ENCODE measurements at places on chromosomes 11 and 22. TPM values are rescaled to one million over a fixed set of nuclear protein-coding genes. Genes with fewer than 3 reads are reported as not detected.

KRTAP5-1 gene
- not detected for total RNA-seq

HEPN1 gene
- not detected for total RNA-seq

AQP11 gene
- total RNA-seq = 1.2 TPM

CCDC89 gene
- total RNA-seq = 0.26 TPM

OR2AG1 gene
- total RNA-seq = not detected

OR51B5 gene
- not detected for total RNA-seq

OR5M10 gene
- not detected for total RNA-seq

TREH gene
- 0.21 TPM for total RNA-seq

ANO5 gene
- 4.3 TPM for total RNA-seq

PACSIN2 gene
- 230 TPM for total RNA-seq

SLC22A12 gene
- total RNA-seq = not detected

DNA sequence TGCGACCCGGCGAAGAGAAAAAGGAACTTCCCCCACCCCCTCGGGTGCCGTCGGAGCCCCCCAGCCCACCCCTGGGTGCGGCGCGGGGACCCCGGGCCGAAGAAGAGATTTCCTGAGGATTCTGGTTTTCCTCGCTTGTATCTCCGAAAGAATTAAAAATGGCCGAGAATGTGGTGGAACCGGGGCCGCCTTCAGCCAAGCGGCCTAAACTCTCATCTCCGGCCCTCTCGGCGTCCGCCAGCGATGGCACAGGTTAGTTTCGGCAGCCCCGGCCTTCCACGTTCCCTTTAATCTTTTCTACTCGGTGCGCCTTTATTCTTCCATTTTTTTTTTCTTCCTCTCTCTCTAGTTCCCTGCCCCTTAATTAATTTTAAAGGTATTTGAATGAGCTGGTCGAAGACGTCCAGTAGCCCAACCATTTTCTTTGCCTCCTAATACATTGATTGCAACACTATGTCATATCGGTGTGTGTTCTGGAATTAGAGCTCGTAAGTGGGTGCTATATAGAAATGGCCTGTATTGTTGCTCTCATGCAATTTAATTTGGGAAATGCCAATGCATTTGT is 537 bp downstream of the EP300 start:
- no peaks in the 10 kb centered on the region for H3K4me1 ChIP-seq
- peak; percentile 34 for DNase-seq
- peak overlapping the region; percentile 79 for H3K4me3 ChIP-seq
- H3K27ac ChIP-seq = peak overlapping the region; percentile 92
- peaks cover 56% of the 10 kb centered on the region for H3K36me3 ChIP-seq

DNA sequence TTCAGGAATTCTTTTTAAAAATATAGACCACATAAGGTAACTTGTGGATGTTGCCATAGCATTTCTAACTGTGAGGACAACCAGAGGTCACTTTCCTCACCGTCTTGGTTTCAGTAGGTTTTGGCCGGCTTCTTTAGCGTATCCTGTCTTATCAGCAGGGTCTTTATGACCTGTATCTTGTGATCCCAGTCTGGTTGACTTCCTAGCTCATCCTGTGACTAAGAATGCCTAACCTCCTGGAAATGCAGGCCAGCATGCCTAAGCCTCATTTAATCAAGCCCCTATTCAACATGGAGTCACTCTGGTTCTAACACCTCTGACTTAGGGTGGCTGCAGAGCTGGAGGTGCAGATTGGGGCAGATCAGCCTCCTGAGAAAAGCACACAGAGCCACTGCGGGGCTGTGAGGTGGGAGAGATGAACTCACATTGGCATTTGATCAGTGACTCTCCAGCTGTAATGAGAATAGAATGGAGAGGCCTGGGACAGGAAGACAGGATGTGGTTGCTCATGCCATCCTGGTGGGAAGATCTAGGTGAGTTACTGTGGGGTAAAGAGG is 41.1 kb upstream of the TOP3B start:
- H3K4me3 ChIP-seq = no peak overlapping the region
- no peak for DNase-seq
- peaks cover 51% of the 10 kb centered on the region for H3K27me3 ChIP-seq
- no peaks in the 10 kb centered on the region for H3K36me3 ChIP-seq

- no peaks in the 10 kb centered on the region for H3K4me1 ChIP-seq
- no peaks in the 10 kb centered on the region for H3K36me3 ChIP-seq
- H3K4me3 ChIP-seq = no peak overlapping the region
- DNase-seq = no peak
- no peaks in the 10 kb centered on the region for H3K27me3 ChIP-seq
- no peak overlapping the region for H3K27ac ChIP-seq
These were observed 37.8 kb downstream of the BTG4 start for GRCh38 chr11:111474432-111474831.

GRCh38 chr22:19990609-19991394 is 25.8 kb downstream of the ARVCF start:
- no peak overlapping the region for H3K27ac ChIP-seq
- no peaks in the 10 kb centered on the region for H3K27me3 ChIP-seq
- H3K4me3 ChIP-seq = no peak overlapping the region

- peaks cover 52% of the 10 kb centered on the region for H3K27me3 ChIP-seq
- no peak overlapping the region for H3K27ac ChIP-seq
- no peaks in the 10 kb centered on the region for H3K36me3 ChIP-seq
These were observed 18.5 kb downstream of the IL10RA start for GRCh38 chr11:118004543-118005223.

DNA sequence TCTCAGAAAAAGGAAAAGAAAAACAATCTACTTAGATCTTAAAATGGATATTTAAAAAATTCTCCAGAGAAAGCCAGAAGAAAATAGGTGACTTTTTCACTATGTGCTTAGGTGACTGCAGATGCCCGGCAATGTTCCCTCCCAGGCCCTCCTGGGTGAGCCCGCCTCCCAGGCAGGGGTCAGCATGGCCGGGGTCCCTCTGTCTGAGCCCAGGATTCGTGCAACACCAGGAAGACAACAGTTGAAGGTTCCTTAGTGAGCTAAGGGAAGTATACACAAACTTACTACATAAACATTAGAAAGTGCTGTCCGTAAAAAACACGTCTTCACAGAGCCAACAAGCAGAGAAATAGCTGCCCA is 11.6 kb downstream of the MAPK8IP2 start:
- no peak overlapping the region for H3K27ac ChIP-seq
- H3K36me3 ChIP-seq = no peaks in the 10 kb centered on the region
- no peak overlapping the region for H3K4me3 ChIP-seq
- no peak for DNase-seq
- H3K4me1 ChIP-seq = peaks cover 11% of the 10 kb centered on the region

- H3K27me3 ChIP-seq = peaks cover 20% of the 10 kb centered on the region
- no peak for DNase-seq
These were observed 4.9 kb upstream of the CNTN5 start for GRCh38 chr11:99015634-99016454.

DNA sequence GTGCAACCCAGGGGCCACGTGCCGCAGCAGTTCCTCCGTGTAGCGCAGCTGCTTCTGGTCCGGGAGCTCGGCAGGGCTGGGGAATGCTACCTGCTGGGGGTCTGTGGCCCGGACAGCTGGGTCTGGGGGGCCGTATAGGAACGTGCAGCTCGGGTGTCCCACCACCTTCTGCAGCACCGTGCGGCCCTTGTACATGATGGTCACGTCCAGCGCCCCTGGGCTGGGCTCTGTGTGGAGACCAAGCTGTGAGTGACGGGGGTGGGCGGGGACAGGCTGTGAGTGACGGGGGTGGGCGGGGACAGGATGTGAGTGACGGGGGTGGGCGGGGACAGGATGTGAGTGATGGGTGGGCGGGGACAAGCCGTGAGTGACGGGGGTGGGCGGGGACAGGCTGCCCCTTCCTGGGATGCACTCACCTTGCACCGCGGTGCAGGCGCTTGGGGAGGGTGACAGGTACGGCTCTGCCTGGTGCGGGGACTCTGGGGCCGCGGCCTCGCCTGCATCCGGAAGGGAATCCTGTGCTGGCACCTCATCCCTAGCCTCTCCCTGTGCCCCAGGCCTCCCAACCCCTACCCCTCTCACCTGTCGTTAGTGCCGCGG is 2.3 kb downstream of the IRF7 start:
- peaks cover 88% of the 10 kb centered on the region for H3K36me3 ChIP-seq
- H3K27ac ChIP-seq = no peak overlapping the region
- DNase-seq = peak; percentile 66

DNA sequence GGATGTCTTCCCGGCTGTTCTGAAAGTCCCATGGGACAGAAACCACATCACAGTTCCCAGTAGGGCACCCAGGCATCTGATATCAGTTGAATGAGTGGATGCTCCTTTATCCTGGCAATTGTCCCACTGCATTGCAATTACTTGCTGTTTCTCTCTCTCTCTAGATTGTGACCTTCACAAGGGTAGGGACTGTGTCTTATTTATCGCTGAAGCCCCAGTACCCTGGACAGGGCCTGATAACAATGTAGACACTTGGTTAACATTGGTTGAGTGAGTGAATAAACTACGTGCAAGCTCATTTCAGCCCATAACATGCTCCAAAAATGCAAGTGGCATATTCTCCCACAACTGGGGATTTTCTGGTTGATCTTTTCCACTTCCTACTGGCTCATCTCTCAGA is 193.7 kb upstream of the NARS2 start:
- DNase-seq = no peak
- H3K4me1 ChIP-seq = no peaks in the 10 kb centered on the region
- H3K36me3 ChIP-seq = no peaks in the 10 kb centered on the region
- H3K27ac ChIP-seq = no peak overlapping the region
- no peak overlapping the region for H3K4me3 ChIP-seq

DNA sequence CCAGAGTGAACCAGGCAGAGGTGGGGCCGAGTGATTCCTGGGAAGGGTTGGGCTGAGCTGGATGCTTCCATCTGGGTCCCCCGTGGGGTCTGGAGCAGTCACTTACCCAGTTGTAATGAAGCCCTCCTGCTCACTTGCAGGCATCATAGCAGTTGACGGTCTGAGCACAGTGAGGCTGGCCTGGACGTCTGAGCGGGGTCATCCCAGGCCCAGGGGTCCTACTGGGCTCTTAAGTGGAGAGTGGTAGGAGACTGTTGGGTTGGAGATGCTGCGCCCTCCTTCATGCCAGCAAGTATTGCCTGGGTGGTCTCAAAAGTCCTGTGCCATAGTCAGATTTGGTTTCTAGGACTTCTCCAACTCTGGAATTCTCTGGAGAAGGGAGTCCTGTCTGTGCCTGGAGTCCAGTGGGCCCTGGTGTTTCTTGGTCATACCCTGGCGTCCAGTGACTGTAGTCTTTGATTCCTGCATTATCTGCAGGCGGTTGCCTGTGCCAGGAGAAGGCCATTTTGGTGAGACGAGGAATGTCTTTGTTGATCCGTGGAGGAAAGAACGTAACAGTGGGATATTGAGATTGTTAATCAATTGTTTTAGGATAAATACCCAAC is 82.3 kb downstream of the TBC1D22A start:
- no peaks in the 10 kb centered on the region for H3K4me1 ChIP-seq
- DNase-seq = no peak
- H3K27ac ChIP-seq = no peak overlapping the region

DNA sequence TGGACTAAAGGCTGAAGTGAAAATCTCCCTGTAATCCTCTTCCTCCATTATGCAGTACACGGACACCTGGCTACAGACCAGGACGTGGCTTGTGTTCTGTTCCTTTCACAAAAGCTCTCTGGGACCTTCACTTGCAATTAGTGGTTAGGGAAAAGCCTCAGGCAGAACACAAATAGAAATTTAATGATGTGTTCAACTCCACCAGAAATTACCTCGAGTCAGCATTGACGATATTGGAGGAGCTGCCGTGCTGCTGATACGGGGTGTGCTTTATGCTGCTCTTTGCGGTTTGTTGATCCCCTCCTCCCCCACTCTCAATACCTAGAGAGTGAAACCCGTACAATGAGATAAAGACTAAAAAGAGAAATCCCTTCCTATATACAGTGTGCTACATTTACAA is 48.9 kb downstream of the POLD3 start:
- H3K27me3 ChIP-seq = no peaks in the 10 kb centered on the region
- DNase-seq = no peak
- no peak overlapping the region for H3K27ac ChIP-seq

- no peaks in the 10 kb centered on the region for H3K27me3 ChIP-seq
- H3K4me3 ChIP-seq = peak overlapping the region; percentile 96
- H3K4me1 ChIP-seq = peaks cover 18% of the 10 kb centered on the region
- H3K27ac ChIP-seq = peak overlapping the region; percentile 95
- peaks cover 27% of the 10 kb centered on the region for H3K36me3 ChIP-seq
These were observed 701 bp downstream of the TMEM216 start for GRCh38 chr11:61392981-61393595.

GRCh38 chr22:30728826-30729225 is 34.2 kb downstream of the OSBP2 start:
- no peak for DNase-seq
- no peaks in the 10 kb centered on the region for H3K36me3 ChIP-seq
- H3K4me3 ChIP-seq = no peak overlapping the region
- no peaks in the 10 kb centered on the region for H3K4me1 ChIP-seq

DNA sequence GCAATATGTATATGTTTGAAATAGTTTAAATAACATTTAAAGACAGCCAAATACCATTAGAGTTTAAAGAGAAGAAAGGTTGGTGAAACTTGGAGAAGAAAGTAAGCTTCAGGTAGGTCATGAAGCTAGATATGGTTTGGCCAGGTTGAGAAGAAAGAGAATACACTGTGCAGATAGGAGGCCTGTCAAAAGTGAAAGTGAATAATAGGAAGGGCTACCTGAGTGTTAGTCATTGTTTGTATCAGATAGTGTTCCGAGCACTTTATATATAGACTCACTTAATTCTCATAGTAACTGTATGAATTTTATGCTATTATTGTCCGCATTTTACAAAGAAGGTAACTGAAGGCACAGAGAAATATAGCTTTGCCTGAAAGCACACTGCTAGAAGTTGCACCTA is 56.9 kb downstream of the USP47 start:
- DNase-seq = no peak
- H3K27me3 ChIP-seq = no peaks in the 10 kb centered on the region
- no peak overlapping the region for H3K27ac ChIP-seq
- no peak overlapping the region for H3K4me3 ChIP-seq

DNA sequence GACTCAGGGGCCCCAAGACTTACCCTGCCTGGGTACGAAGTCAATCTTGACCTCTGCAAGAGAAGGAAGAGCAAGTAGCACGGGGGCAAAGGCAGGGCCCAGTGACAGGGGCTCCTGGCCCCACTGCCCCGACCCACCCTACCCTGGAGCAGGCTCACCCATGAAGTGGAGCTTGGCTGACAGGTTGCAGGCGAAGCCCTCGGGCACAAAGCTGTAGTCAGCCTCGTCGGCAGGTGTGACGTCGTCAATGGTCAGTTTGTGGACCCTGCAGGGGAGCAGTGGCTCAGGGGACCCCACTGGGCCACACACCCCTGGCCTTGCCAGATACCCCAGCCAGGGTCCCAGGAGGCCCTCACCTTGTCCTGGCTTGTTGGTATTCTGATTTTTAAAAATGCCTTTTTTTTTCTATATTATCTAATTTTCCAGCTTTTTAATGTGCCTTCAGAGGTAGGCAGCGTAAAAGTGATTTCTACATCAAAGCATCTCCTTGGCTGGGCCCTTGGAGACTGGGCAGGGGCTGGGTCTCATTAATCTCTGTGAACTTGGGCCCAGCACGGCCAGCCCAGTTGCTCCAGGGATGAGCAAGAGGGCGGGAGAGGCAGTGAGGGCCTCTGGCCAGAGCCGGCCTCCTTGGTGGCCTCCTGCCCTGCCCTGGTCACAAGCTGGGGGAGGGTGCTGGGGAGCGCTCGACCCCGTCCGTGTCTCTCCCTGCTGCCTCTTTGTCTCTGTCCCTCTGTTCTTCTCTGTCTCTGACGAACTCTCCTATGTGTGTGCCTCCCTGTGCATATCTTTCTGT is 11.3 kb downstream of the MYBPC3 start:
- no peak for DNase-seq
- H3K27ac ChIP-seq = no peak overlapping the region
- no peak overlapping the region for H3K4me3 ChIP-seq
- peaks cover 74% of the 10 kb centered on the region for H3K27me3 ChIP-seq
- no peaks in the 10 kb centered on the region for H3K4me1 ChIP-seq
- peaks cover 4% of the 10 kb centered on the region for H3K36me3 ChIP-seq
